ENCODE measurements at places on chromosomes 1 and 21. TPM values are rescaled to one million over a fixed set of nuclear protein-coding genes. Genes with fewer than 3 reads are reported as not detected.

GUCA2A gene
- not detected for total RNA-seq

DNA sequence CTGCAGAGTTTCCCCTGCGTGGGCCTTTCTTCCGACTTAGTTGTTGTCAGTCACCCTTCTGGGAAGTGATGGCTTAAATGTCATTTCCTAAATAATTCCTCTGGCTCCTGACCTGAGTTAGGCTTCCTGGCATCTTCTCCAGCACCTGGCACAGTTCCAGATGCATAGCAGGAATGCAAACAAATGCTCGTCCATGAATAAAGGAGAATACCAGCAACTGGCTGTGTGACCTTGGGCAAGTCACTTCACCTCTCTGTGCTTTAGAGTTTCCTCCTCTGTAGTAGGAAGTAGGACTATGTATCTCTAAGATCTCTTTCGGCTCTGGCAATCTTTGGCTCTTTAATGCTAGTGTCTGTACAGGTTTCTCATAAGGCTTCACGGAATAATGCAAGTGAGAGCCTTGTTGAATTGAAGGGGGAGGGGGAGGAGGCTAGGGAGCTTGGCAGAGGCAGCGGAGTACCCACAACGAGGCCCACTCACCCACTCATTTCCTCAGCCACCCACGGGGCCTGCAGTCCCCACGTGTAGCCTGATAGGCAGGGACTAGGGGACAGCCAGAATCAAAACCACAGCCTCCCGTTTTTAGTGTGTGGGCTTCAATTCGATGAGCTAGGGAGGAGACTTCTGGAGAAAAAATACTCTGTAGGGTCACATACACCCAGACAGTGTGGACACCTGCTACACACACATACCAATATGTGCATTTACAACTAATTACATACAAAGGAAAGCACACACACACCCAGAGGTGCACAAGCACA, 48.1 kb downstream of the TENT5C start:
- H3K27me3 ChIP-seq = no peaks in the 10 kb centered on the region
- H3K4me3 ChIP-seq = no peak overlapping the region
- H3K4me1 ChIP-seq = peaks cover 42% of the 10 kb centered on the region
- H3K27ac ChIP-seq = no peak overlapping the region

GRCh38 chr1:19689856-19690255, 25.2 kb downstream of the HTR6 start:
- no peak overlapping the region for H3K27ac ChIP-seq
- no peaks in the 10 kb centered on the region for H3K27me3 ChIP-seq
- no peaks in the 10 kb centered on the region for H3K36me3 ChIP-seq
- DNase-seq = no peak

CD48 gene
- 0.37 TPM for total RNA-seq

DNA sequence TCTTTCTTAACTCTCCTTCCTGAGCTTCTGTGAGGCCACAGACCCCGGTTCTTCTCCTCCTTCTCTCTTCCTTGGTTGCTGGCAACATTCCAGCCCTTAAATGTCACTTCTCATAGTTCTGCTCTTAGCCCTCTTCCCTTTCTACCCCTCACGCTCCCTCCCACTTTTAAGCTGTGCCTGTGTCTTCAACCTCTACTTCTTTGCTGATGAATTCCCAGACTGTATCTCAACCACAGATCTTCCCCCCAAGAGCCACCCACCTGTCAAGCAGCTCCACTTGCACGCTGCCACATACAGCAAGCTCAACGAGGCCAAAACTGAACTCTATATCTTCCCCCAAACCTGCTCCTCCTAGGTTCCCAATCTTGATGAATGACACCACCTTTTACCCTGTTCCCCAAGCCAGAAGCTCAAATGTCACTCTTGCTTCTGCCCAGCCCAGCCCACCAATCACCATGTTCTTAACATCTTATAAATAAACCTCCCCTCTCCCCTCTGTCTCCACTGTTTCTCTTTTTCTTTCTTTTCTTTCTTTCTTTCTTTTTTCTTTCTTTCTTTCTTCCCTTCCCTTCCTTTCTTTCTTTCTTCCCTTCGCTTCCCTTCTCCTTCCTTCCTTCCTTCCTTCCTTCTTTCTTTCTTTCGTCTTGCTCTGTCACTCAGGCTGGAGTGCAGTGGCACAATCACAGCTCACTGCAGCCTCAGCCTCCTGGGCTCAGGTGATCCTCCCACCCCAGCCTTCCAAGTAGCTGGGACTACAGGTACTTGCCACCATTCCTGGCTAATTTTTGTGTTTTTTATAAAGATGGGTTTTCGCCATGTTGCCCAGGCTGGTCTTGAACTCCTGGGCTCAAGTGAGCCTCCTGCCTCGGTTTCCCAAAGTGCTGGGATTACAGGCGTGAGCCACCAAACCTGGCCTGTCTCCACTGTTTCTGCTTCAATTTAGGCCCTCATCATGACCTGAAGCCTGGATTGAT, 19.8 kb upstream of the PTP4A2 start:
- no peak for DNase-seq
- peaks cover 22% of the 10 kb centered on the region for H3K4me1 ChIP-seq

C8B gene
- total RNA-seq = 0.30 TPM

- no peak overlapping the region for H3K27ac ChIP-seq
- H3K4me3 ChIP-seq = no peak overlapping the region
Observed at GRCh38 chr1:103341377-103341880, 184.1 kb upstream of the RNPC3 start.

GSTM5 gene
- 0.09 TPM for total RNA-seq

- no peak overlapping the region for H3K27ac ChIP-seq
Observed at GRCh38 chr1:189374816-189375215, 1102.8 kb downstream of the BRINP3 start.

GRCh38 chr1:191579019-191579418, 579.2 kb upstream of the RGS18 start:
- no peaks in the 10 kb centered on the region for H3K4me1 ChIP-seq
- H3K27ac ChIP-seq = no peak overlapping the region
- DNase-seq = no peak
- H3K27me3 ChIP-seq = no peaks in the 10 kb centered on the region
- H3K36me3 ChIP-seq = peaks cover 3% of the 10 kb centered on the region

VSIG8 gene
- total RNA-seq = not detected

HLX gene
- 0.53 TPM for total RNA-seq

PTPRU gene
- 75.4 TPM for total RNA-seq

DNA sequence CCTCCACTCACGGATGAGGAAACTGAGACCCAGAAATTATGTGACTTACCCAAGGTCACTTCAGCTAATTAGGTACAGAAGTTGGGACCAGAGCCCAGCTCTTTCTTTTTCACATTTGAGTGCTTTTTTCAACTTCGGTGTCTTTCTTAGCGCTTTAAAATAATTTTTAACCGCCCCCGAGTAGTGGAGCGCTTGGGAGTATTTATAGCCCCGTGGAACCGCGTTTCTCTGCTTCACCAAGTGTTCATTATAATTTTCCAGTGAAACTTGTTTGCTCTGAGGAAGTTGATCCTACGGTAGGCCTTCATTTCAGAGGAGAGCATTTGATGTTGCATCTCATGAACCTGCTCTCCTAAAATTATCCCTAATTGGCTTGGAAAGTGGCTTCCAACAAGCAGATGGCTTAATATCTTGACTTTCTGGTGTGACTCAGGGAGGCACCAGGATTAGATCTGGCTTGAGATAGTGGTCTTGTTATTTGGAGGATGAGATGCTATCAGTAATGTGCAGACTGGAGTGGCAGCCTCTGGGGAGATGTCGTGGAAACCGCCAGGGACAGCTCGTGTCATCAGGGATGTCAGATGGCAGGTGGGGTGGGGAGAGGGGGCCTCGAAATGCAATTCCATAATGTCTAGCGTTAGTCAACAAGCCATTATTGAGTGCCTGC, 321.3 kb downstream of the CAMTA1 start:
- H3K27me3 ChIP-seq = no peaks in the 10 kb centered on the region
- no peak overlapping the region for H3K27ac ChIP-seq

SPRR1A gene
- not detected for total RNA-seq

DPYD gene
- 0.37 TPM for total RNA-seq

CACNA1E gene
- total RNA-seq = 0.85 TPM

GRCh38 chr1:93979718-93980319, 70.6 kb upstream of the GCLM start:
- H3K4me3 ChIP-seq = no peak overlapping the region
- H3K36me3 ChIP-seq = 0 out of 2 replicates have a peak, but pooled peaks cover 2% of the 10 kb centered on the region
- no peaks in the 10 kb centered on the region for H3K27me3 ChIP-seq
- no peak for DNase-seq
- no peak overlapping the region for H3K27ac ChIP-seq

DNA sequence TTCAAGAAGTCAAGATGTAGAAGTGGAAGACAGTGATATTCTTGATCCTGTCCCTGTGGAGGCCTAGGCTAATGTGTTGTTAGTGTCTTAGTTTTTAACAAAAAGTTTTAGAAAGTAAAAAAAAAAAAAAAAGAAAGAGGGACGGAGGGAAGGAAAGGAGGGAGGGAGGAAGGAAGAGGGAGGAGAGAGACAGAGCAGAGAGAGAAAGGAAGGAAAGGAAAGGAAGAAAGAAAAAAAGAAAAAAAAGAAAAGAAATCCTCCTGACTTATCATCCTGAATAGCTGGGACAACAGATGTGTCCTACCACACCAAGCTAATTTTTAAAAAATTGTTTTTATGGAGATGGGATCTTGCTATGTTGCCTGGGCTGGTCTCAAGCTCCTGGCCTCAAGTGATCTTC, 24.6 kb downstream of the PHACTR4 start:
- no peak overlapping the region for H3K4me3 ChIP-seq
- DNase-seq = no peak
- H3K27ac ChIP-seq = peak overlapping the region; percentile 41
- H3K27me3 ChIP-seq = no peaks in the 10 kb centered on the region

ELAPOR1 gene
- total RNA-seq = 1.1 TPM
